ENCODE measurements at places on chromosomes 1 and 21.

GRCh38 chr1:19163261-19163660 is 46.8 kb downstream of the UBR4 start:
- no peak for DNase-seq

DNA sequence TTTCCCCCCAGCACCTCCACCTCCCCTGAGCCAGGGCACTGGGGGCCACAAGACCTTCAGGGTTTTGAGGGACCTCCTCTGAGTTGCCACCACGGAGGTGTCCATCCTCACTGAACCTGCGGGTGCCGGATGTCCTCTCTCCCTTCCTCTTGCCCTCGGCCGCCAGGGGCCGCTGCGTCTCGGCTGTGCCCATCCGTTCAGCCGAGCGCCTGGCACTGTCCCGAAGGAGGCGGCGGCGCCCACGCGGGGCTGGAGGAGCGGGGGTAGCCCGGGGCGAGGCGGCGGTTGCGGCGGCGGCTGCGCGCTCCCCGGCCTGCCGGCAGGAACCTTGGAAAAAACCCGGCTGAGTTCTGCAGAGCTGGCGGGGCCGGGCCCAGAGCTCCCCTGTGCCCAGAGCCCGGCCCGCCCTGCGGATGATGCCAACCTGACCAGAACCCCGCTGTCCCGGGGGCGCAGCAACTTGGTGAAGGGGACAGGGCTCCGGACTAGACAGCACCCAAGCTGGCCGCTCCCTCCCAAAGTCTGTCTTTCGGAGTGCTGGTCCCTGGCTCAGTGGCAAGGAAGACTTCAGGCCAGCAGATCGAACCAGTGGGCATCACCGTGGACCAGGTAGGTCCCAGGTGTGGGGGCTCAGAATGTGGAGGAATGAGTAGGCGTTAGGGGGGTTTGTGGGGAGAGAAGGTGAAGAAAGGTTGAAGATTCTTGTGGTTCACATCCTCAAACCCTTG is 3.7 kb upstream of the PPM1J start:
- DNase-seq: peak; percentile 71

DNA sequence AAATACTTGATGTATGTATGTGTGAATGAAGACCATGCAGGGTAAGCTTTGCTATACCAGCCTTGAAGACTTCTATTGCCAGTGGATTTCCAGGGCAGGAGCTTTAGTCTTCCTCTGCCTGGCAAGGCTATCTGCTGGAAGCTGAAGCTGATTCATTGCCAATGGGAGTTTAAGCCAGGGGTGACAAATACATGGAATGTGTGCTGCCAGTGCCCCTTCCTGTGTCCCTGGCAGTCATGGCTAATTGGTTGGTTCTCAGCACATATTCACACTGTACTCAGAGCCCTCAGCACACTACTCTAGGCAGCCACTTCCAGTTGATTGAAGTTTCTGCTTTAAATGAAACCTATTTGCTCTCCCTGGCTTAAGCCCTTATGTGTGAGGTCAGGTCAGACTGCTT is 1.5 kb downstream of the ZSCAN20 start:
- DNase-seq: no peak

GRCh38 chr1:91608876-91609275 is 108.2 kb downstream of the CDC7 start:
- DNase-seq: no peak

GRCh38 chr1:156504438-156504813 is 3.9 kb upstream of the MEF2D start:
- DNase-seq: no peak

GRCh38 chr1:162970021-162970420 is 99.1 kb upstream of the RGS4 start:
- no peak for DNase-seq

- peak; percentile 37 for DNase-seq
Measured at GRCh38 chr1:58841455-58841854, 57.6 kb upstream of the JUN start.

- no peak for DNase-seq
Measured at GRCh38 chr1:10629816-10630571, 155.2 kb downstream of the PEX14 start.

- peak; percentile 3 for DNase-seq
Measured at GRCh38 chr1:87869567-87869966, 540.9 kb downstream of the LMO4 start.

DNA sequence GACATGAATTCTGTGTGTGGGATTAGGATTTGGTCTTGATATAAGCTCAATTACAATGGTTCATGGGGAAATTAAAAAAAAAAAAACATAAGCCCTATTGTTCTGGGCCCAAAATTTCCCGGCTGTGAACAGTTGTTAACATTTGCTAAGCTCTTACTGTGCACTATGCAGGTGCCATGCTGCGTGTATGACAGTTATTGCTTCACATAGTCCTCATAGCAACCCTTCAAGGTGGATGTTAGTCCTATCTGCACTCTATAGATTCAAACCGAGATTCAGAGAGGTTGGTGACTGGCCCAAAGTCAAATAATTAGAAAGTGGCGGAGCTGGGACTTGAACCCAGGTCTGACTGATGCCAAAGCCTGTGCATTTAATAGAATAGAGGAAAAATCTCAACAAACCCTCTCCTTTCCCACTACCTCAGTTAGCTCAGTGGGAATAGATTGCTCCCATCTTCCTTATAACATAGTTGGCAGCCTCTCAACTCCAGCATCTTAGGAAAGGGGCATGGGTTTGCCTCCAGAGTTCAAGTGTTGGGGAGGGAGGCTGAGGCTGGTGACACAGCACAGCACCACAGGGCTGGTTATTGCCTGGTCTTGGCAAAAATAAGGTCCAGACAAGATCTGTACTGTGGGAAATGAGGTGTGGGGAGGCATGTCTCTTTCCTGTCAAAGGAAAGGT is 55.0 kb upstream of the GCLM start:
- no peak for DNase-seq

GRCh38 chr1:91135799-91136198 is 114.0 kb upstream of the ZNF644 start:
- no peak for DNase-seq

DNA sequence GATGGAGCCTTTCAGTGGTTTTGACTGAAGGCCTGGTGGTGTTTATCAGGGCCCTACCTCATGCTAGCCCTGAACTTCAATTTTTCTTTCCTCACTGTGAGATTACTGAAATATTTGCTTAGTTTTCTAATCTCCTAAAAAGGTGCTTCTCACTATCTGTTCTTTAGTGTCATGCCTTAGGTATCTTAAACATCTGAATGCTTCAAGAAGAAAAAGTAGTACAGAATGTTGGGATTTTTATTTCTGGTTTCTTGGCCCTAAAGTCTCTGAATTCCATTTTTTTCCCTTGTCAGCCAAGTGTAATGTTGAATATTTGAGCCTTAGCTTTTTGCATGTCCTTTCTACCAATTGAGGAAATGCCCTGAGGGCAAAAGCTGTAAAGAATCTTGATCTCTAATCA is 47.9 kb upstream of the PRKACB start:
- DNase-seq: no peak

DNA sequence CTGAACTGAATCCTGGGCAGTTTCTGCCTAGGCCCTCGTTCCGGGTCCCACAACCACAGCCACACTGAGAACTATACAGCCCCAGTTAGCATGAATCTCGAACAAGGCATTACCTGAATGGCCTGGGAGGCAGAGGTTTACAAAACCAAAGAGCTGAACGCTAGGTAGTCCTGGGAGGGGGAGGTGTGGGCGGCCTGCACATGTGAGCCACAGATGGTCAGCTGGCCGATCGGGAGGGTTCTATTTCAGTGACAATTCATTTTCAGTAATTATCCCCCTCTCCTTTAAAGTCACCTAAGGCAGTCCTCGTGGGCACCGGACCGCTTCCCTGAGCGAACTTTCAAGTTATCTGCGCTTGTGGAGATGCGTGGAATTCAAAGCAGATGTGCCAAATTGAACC is 111.9 kb downstream of the GLIS1 start:
- no peak for DNase-seq

GRCh38 chr1:37174876-37175275 is 140.6 kb upstream of the GRIK3 start:
- no peak for DNase-seq

DNA sequence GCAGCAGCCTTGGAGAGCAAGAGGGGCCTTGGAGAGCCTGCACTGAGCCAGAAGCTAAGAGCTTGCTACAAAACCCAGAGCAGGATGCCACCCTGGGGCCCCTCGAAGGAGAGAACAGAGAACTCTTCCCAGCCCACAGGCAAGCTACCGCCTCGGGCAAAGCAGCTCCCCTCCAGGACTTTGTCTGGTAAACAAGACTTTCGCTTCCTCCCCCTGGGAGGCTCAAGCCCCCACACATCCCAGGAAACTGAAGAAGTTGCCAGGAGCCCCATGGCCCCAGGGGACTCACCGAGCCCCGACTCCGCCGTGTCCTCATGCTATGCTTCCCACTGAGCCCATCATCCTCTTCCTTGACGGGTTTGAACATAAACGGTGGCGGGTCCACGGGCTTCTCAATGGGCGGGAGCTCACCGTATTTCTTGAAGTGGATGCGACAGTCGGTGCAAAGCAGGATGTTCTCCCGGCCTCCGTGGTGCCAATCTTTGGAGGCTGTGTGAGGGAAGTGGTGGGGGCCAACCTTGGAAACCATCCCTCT is 45.9 kb downstream of the SLC45A1 start:
- DNase-seq: no peak

DNA sequence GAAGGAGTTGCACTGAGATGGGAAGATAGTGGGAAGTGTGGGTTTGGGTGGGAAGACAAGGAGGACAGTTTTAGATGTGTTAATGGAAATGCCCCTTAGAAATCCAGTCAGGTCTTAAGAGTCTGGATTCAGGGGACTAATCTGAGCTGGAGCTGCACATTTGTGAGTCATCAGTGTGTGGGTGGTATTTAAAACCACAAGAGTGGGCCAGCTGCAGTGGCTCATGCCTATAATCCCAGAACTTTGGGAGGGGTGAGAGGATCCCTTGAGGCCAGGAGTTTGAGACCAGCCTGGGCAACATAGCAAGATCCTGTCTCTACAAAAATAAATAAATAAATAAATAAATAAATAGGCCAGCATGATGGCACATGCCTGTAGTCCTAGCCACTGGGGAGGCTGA is 40.9 kb upstream of the SLC6A9 start:
- DNase-seq: no peak

DNA sequence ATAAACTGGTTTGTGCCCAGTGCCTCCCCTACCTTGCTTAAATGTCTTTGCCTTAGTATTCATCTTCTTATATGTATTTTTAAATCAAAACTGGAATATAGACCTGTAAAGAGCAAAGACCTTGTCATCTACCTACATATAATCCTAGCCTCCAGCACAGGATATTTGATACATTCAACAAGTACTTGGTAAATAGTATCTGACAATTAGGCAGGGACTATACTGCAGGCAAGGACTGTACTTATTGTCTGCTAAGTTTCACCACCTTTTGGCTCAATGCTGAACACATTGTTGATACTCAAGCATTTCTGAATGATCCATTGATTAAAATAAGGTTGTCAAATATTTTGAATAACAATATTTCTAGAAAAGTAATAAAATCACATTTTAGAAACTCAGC is 96.4 kb downstream of the PKN2 start:
- no peak for DNase-seq

GRCh38 chr21:29382030-29382654 is 83.4 kb downstream of the BACH1 start:
- DNase-seq: no peak

DNA sequence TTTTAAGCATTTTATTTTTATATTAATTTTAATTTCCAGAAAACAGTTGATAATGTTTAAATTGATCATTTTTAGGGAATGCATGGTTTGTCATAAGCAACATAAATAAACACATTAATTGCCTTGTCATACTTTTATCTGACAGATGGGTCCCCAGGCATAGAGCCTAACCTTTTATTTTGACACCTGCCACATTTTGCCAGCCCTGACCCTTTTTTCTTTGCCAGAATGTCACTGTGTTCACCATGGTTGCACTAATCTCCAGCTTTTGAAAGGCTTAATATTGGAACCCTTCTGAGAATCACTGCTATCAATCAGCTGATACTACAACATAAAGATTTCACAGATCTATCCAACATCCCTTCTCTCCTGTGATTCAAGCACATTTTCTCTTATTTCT is 56.0 kb upstream of the DPYD start:
- no peak for DNase-seq

GRCh38 chr1:221667504-221667903 is 74.4 kb downstream of the DUSP10 start:
- DNase-seq: no peak
